EL (cell line): ENCODE measurements at places on chromosomes 13 and 19.

DNA sequence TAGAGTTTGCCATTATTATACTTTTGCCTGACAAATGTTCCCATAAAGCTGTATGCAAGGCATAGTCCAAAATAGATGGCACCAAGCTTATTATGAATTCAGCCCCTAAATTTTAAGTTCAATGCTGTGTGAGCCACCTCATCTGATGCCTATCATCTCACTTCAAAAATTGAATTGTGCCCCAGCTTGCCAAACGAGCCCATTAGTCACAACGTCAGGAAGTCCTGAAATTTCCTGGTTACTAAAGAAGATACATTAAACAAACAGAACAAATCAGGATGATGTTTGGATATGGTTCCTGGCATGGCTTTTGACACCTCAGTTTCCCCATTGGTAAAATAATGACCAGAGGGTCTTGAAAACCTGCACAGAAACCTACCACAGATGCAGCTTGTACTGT is 147.5 kb upstream of the SOX21 start:
- no peak for DNase-seq

DNA sequence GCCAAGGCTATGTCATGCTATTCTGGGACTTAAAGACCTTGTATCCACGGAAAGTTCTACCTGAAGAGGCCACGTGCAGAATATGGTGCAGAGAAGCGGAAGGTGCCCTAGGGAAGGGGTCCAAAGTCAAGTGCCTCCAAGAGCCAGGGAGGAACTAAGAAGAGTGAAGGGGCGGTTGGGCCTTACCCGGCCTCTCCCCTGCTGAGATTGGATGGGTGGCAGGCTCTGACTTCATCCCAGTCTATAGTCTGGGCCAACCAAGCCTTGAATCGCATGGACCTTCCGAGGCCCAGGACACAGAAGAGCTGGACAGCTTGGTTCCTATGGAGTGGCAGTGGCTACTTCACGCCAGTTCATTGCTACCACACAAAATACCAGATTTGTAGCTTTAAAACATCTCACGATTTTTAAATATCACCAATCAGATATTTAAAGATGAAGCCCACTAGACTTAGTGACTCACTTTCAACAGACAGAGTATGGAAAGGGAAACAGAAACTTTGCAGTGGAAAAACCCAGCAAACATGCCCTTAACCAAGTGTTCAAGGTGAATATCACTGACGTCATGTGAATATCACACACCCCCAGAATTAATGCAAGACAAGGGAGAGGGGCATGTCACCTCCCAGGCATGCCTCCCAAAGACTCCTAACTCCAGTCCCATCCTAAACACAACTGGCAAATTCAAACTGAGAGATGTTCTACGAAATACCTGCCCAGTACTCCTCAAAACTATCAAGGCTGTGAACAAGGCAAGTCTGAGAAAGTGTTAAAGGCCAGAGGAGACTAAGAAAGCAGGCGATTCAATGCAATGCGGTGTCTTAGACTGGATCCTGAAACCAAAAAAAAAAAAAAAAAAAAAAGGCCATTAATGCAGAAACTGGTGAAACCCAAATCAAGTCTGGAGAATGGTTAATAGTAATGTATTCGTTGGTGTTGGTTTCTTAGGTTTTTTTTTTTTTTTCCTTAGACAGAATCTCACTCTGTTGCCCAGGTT is 10.2 kb downstream of the C19orf12 start:
- DNase-seq: no peak

DNA sequence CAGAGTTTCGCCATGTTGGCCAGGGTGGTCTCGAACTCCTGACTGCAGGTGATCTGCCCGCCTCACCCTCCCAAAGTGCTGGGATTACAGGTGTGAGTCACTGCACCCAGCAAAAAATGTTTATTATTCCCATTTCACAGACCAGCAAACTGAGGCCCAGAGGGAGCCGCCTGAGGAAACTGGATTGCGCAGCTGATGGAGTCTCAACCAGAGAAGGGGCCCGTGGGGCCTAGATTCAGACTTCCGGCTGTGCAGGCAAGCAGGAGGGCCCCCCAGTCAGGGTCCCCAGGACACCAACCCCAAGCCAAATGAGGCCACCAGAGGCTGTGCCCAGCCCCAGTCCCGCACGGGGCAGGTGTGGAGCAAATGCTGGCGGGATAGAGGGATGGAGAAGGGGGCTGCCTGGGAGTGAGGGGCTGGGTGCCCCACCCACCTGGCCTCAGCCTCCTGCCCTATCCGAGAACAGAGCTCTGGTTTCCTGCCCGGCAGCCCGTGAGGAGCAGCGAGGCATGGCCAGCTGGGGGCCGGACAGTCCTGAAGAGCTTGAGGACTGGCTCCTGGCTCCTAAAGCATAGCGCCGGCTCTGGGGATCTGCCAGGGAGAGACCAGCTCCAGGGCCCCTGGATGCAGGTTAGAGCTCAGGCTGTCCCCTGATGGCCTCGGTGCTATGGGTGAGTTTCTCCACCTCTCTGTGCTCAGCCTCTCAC is 22.0 kb downstream of the MISP start:
- DNase-seq: no peak

DNA sequence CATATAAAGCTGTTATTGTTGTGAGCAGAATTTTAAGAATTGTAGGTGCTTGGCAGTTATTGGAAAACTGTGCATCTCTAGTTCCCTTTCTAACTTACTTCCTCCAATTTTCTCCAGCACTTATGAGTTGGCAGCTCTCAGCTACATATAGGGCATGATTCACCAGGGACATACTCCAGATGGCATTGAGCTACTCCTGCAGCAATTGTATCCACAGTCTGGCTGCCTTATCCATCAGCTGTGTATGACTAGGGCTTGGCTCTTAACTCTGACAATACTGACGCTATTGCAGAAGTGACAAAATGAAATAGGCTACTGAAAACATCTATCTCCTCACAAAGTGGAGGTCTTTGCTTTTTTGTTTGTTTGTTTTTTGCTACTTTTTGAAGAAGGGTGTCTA is 276.7 kb downstream of the POU4F1 start:
- DNase-seq: no peak
